ENCODE measurements at places on chromosomes 2 and 18. TPM values are rescaled to one million over a fixed set of nuclear protein-coding genes. Genes with fewer than 3 reads are reported as not detected.

WDR75 gene
- 39.5 TPM for total RNA-seq

ABCB6 gene
- total RNA-seq = 12.5 TPM

BCL2 gene
- 1.0 TPM for total RNA-seq

MDH1B gene
- 1.9 TPM for total RNA-seq

ASPRV1 gene
- 0.26 TPM for total RNA-seq

CD207 gene
- not detected for total RNA-seq

SRD5A2 gene
- not detected for total RNA-seq

DNA sequence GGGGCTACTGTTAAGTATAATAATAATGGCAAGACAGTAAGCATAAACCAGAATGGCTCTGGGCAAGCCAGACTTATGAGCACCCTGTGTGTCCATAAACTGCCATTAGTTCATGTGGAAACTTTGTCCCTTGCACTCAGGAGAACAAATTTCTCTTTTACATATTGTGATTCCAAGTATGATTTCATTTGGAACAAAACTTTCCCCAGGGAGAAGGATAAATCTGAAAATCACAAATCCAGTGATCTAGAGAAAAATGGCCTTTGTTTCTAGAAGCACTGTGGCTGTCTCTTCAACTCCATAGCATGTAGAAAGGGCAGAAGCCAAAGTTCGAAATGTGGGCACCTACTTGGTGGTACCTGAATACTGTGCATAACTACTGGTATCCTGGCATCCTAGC is 823.7 kb upstream of the SOX11 start:
- H3K36me3 ChIP-seq = no peaks in the 10 kb centered on the region
- H3K4me3 ChIP-seq = no peak overlapping the region

GRCh38 chr18:33128581-33128980 is 311.9 kb downstream of the CCDC178 start:
- DNase-seq = peak; percentile 45
- no peaks in the 10 kb centered on the region for H3K27me3 ChIP-seq

DNA sequence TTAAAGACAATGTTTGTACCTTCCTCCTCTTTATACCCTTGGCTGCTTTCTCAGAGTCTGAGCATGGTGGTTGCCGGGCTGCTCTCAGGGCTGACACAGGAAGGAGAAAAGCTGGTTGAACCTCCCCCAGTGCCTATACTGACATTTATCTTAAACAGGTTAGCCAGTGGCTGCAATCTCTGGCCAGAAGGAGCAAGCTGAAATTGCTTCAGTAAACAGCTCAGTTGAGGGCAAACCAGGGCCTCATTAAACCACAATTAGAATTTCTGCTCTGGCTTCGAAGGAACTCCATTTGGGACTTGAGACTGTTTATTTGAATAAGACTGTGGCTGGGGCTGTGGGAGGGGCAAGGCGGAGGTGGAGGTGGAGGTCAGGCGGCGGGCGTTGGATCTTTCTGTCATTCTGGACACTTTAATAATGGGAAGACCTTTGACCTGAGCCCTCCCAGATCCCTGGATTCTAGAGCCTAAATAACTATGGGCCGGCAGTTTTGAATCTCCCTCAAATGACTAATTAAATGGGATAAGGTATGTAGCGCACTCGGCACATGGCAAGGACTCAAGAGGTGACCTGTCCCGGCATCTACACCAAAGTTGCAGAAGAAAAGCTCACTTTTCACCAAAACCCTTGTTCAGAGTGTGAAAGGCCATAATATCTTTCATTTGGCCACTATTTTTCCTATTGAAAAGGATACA is 120.6 kb upstream of the MYCN start:
- no peak overlapping the region for H3K27ac ChIP-seq
- H3K27me3 ChIP-seq = no peaks in the 10 kb centered on the region
- no peak overlapping the region for H3K4me3 ChIP-seq

GRCh38 chr2:240388471-240389301 is 46.8 kb upstream of the GPC1 start:
- H3K4me1 ChIP-seq = peaks cover 30% of the 10 kb centered on the region
- no peak overlapping the region for H3K4me3 ChIP-seq
- H3K36me3 ChIP-seq = no peaks in the 10 kb centered on the region
- peak overlapping the region; percentile 82 for H3K27ac ChIP-seq
- DNase-seq = no peak

- no peak overlapping the region for H3K4me3 ChIP-seq
- no peaks in the 10 kb centered on the region for H3K27me3 ChIP-seq
- no peak overlapping the region for H3K27ac ChIP-seq
- no peaks in the 10 kb centered on the region for H3K36me3 ChIP-seq
These were observed 55.3 kb downstream of the NXPH2 start for GRCh38 chr2:138724729-138725459.

DNA sequence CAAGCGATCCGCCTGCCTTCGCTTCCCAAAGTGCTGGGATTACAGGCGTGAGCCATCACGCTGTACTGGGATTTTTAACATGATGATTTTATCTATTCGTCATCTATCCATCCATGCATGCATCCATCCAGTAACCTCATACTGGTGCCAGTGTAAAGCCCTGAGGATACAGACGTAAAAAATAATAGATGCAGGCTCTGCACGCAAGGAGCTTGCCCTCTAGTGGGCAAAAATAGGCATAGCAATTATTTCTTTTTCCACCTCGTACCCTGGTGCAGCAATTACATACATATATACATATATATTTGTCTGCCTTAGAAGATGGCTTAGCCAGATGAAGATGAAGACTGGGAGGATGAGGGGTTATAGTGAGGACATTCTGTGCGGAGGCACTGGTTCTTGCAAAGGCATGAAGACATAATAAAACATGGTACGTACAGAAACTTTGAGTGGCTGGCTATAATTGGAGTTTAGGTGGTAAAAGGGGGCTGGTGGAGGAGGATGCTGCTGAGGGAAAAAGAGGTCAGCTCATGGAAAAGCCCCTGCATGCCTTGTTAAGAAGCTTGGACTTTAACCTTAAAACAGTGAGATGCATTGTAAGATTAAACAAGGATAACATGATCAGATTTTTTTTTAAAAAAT is 19.6 kb upstream of the RPIA start:
- no peaks in the 10 kb centered on the region for H3K27me3 ChIP-seq
- H3K4me1 ChIP-seq = no peaks in the 10 kb centered on the region
- DNase-seq = peak; percentile 23
- no peak overlapping the region for H3K4me3 ChIP-seq

GRCh38 chr2:121562269-121563176 is 31.8 kb downstream of the RNU4ATAC start:
- H3K27ac ChIP-seq = no peak overlapping the region
- no peaks in the 10 kb centered on the region for H3K27me3 ChIP-seq
- peaks cover 7% of the 10 kb centered on the region for H3K4me1 ChIP-seq
- no peaks in the 10 kb centered on the region for H3K36me3 ChIP-seq

DNA sequence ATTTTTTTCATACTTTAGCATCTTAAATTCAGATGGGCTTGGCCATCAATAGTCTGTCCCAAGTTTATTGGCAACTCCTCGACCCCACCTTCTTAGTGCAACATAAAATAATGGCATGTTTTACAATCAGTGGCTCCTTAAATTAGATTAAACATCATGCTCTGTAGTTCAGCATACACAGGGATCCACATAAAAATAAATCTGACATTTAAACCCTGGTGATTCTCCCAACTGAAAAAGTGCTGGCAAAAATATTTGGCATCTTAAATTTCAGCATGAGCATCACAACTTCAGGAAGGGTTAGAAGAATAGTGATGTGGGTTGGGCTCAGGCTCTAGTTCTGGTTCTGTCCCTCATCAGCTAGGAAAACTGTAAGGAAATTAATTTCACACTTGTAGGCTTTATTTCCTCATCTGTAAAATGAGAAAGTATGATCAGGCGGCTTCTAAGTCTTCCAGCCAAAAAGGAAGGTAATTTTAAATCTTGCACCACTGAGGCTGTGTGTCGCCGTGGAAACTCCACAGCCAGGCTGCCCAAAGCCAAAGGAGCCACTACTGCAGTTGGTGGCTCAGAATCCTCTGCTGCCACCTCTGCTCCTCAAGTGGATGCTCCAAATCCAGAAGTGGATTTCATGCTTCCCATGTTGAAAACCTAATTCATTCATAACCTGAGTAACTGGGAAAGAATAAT is 17.6 kb upstream of the EPG5 start:
- H3K27me3 ChIP-seq = no peaks in the 10 kb centered on the region
- H3K27ac ChIP-seq = no peak overlapping the region
- no peak for DNase-seq
- no peaks in the 10 kb centered on the region for H3K36me3 ChIP-seq
- no peak overlapping the region for H3K4me3 ChIP-seq

DNA sequence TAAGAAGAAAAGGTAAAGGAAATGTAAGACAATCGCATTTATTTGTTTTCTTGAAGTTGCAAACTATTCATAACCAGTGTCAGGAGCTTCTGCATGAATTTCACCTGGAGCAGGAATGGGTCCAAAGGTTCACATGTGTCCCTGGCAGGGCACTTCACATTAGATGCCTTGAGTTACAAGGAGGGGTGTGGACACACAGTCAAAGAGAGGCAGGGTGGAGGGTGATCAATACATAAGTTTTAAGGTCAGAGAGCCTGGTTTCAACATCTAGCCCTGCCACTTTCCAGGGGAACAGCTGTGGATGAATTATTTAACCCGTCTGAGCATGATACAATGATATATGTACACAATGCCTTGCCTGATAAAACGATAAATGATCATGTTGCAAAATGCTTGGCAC is 321.4 kb downstream of the CYP26B1 start:
- no peak overlapping the region for H3K27ac ChIP-seq
- peaks cover 18% of the 10 kb centered on the region for H3K4me1 ChIP-seq
- DNase-seq = no peak

DNA sequence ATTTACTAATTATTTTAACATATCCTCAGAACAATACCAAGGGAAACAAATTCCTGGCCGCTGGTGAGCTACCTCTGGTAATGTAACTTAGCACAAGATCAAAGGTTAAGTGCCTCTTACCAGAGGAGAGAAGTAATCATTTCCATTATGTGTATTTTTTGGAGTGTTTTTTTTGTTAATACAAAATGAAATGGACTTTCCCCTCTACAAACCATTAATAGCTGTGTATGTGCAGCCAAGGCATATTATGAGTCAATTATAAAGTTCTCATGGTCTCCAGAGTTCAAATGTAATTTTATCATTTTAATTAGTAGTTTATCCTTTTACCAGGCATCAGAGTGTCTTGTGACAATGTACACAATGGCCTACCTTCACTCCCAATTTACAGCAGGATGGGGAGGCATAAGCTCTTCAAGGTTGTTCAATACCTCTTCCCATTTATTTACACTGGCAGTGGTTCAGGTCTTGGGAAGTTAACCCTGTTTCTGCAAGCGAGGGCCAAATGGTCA is 242.2 kb downstream of the TGIF1 start:
- H3K4me1 ChIP-seq = peaks cover 17% of the 10 kb centered on the region
- no peak for DNase-seq

GRCh38 chr2:241317391-241317790 is 1.7 kb downstream of the SEPTIN2 start:
- H3K4me3 ChIP-seq = peak overlapping the region; percentile 97
- peaks cover 43% of the 10 kb centered on the region for H3K4me1 ChIP-seq
- DNase-seq = no peak
- no peaks in the 10 kb centered on the region for H3K27me3 ChIP-seq

DNA sequence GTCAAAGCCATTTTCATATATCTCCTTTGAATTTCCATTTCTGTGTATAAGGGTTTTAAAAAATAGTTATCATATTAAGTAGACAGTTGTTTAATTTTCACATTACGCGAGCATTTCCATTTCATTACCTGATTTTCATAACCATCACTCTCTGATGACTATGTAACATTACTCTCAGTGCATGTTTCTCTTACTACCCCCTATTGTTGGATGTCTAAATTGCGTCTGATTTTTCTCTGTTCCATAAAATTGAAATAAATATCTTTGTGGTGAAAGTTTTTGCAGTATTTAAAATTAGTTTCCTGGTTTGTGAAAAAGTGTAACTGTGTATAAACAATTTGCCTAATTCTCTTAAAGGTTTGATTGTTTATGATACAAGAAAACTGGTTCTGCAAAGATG is 123.8 kb downstream of the MYO1B start:
- H3K4me3 ChIP-seq = no peak overlapping the region
- no peak for DNase-seq
- H3K4me1 ChIP-seq = peaks cover 21% of the 10 kb centered on the region
- H3K27me3 ChIP-seq = no peaks in the 10 kb centered on the region

- H3K4me3 ChIP-seq = no peak overlapping the region
- H3K4me1 ChIP-seq = peaks cover 9% of the 10 kb centered on the region
- no peaks in the 10 kb centered on the region for H3K36me3 ChIP-seq
- H3K27me3 ChIP-seq = no peaks in the 10 kb centered on the region
These were observed 200.6 kb downstream of the TCF4 start for GRCh38 chr18:55387139-55387984.

GRCh38 chr2:216495656-216496055 is 3.0 kb upstream of the RPL37A start:
- H3K36me3 ChIP-seq = peaks cover 15% of the 10 kb centered on the region
- peak overlapping the region; percentile 5 for H3K27ac ChIP-seq
- peak; percentile 49 for DNase-seq
- peaks cover 53% of the 10 kb centered on the region for H3K4me1 ChIP-seq
- H3K4me3 ChIP-seq = no peak overlapping the region
- H3K27me3 ChIP-seq = no peaks in the 10 kb centered on the region

DNA sequence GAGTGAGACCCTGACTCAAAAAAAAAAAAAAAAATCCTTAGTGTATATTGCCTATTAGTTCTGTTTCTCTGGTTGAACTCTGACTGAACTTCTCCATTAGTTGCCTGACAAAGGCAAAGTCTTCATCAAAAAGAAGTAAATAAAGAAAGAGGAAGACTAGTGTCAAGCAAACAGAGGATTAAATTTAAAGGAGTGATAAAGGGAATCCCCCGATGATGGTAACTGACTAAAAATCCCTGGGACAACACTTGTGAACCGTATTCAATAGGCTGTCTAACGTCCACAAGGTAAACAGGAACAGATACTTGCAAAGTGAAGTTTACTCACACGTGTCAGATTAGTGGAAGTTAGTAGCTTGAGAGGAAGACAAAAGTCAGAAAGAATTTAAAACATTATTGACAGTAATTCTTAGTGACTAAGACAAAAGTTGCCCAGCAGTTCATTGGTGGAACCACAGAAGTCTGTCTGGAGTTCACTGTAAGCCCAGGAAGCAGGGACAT is 26.2 kb upstream of the SPOPL start:
- H3K4me3 ChIP-seq = no peak overlapping the region
- H3K27ac ChIP-seq = no peak overlapping the region
- H3K27me3 ChIP-seq = no peaks in the 10 kb centered on the region
- H3K4me1 ChIP-seq = no peaks in the 10 kb centered on the region

DNA sequence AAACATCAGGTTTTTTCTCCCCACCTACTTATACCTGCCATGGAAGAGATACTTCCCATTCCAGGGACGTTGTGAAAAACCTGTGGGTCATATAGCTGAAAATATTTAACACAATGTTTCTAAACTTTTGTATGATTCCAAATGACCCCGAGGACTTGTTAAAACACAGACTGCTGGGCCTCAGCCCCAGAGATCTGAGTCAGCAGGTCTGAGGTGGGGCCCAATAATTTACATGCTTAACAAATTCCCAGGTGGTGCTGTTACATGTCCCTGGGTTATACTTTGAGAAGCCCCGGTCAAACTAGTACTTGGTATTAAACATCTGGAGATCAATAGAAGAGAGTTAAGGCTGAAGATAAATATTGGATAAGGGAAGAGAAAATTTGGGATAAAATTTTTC is 71.4 kb upstream of the FRZB start:
- no peaks in the 10 kb centered on the region for H3K27me3 ChIP-seq
- DNase-seq = no peak
- no peak overlapping the region for H3K27ac ChIP-seq
- no peaks in the 10 kb centered on the region for H3K4me1 ChIP-seq
